ENCODE measurements at places on chromosomes 6 and 20.

- no peak for DNase-seq
Measured at GRCh38 chr6:168746013-168746412, 305.0 kb downstream of the SMOC2 start.

DNA sequence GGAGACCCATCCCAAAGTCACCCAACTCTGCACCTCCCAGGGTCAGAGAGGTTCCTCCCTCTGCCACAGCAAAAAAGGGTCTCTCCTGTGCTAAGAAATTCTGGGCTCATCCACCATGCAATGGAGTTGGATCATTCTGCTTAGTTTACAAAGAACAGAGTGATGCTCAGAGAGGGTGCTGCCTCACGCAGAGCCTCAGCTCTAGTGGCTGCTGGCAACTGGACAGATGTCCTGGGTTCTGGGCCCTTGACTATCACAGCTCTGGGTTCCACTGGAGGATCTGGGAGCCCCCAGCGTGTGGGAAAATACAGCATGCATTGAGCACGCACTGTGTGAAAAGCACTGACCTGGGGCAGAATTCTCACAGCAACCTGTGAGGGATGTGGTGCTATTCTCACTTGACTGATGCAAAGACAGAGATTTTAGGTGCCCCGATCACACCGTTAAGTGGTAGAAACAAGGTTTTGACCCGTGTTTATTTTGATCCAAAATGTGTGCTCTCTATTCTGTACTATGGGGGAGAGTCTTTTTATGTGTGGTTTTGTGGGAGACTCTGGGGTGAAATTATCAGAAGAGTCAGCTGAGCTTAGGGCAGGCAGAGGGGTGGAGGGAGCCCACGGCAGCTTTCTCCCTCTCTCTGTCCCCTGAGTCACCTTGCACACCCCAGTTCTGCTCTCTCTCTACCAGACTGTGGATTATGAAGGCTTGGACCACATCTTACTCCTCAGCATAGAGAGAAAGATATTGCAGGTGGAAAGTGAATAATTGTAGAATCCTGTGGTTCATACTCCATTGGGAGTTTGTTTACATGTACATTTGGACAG, 19.9 kb downstream of the TREML4 start:
- no peak for DNase-seq

- DNase-seq, result no peak
Measured at GRCh38 chr6:11214084-11214833, 18.2 kb downstream of the NEDD9 start.

DNA sequence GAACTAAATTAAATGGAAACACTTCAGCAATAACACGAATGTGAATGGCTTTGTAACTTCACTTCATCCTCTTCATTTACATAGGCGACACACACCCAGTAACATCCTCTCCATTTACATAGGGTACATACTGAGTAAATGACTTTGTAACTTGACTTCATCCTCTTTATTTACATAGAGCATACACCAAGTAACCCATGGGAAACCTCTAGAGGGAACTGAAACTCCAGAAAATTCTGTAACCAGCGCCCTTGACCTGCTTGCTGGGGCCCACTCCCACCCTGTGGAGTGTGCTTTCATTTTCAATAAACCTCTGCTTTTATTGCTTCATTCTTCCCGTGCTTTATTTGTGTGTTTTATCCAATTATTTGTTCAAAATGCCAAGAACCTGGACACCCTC, 81.6 kb upstream of the OPRM1 start:
- no peak for DNase-seq

DNA sequence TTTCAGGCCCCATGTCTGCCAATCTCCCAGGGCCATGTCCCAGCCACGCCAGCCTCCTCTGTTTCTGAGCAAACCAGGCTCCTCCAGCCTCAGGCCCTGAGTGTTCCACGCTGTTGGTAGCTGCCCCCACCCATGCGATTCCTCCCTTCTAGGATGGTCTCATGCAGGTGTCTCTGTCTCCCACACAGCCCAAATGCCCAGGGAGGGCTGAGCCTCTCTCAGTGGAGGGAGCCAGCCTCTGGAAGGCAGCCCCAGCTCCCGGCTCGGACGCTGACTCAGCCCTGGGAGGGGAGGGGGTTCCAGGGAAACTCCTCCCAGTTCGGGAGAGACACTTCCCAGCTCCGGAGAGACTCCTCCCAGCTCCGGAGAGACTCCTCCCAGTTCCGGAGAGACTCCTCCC, 122.9 kb upstream of the AFDN start:
- no peak for DNase-seq

DNA sequence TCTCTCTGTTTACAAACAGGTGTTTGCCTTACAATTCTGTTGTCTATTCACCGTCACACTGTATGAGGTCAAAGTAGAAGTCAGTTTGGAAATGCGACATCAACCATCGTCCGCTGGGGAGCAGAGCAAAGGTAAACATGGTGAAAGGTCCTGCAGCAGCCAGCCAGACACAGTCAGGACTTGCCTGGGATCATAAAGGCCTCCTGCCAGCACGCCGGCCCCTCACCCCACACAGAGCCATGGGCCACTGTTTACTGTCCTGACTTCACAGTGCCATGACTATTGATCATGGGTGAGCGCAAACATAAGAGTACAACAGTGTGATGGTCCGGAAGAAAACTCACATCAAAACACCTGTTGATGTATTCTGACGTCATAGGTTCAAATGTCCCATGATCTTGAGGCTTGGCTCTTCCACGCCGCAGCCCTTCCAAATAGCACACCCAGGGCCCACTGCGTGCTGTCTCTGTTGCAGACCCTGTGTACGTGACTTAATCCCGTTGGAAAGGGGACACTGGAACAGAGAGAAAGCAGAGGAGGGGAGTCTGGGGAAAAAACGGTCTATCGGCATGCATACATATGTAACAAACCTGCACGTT, 16.9 kb upstream of the PPP1R3G start:
- DNase-seq, result no peak

GRCh38 chr6:14885498-14885897, 360.4 kb upstream of the JARID2 start:
- DNase-seq, result no peak

DNA sequence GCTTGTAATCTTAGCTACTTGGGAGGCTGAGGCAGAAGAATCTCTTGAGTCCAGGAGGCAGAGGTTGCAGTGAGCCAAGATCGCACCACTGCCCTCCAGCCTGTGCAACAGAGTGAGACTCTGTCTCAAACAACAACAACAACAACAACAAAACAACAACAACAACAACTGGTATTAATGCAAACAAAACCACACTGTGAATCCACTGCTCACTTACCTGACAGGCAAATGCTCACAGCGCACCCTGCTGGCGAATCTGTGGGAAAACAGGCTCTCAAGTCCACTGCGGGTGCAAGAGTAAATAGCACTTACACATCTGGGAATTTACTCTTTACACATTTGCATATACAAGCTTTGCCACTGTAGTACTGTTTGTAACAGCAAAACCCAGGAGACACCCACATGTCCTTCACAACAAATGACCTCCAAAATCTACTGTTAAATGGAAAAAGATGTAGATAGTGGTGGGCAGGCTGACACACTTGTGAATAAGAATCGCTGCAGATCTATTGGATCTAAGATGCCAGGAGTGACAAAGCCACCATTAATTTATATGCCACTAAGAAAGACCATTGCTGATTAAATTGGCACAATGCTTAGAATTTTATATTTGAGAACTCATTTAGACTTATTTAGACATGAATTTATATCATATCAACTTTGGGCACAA, 29.3 kb downstream of the NSFL1C start:
- peak; percentile 73 for DNase-seq

DNA sequence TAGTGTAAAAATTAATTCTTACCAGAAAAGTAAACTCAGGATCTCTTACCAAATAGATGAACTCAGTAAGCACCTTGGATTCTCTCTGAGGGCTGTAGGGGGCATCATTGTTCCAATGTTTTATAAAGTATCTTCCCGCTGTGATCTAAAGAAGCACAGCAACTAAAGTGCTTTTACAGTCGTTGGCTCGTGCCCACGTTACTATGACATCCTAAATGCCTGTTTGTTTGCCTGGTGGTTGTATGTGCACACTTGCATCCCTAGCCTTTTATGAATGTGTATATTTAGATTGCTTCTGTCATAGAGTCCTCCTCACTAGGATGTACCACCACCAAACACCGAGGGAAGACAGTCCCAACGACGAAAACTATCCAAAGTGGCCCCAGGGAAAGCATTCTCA, 34.5 kb downstream of the SLX4IP start:
- DNase-seq, result no peak

- no peak for DNase-seq
Measured at GRCh38 chr20:3603108-3603507, 60.1 kb downstream of the GFRA4 start.

GRCh38 chr6:155795173-155795796, 339.6 kb upstream of the NOX3 start:
- no peak for DNase-seq

GRCh38 chr20:19022118-19022575, 190.3 kb upstream of the SLC24A3 start:
- no peak for DNase-seq

GRCh38 chr20:5670036-5670536, 80.1 kb upstream of the SHLD1 start:
- DNase-seq, result no peak

GRCh38 chr6:47144306-47144705, 102.2 kb upstream of the ADGRF1 start:
- no peak for DNase-seq

GRCh38 chr6:119483908-119484307, 134.3 kb upstream of the MAN1A1 start:
- DNase-seq, result no peak

- DNase-seq, result peak; percentile 11
Measured at GRCh38 chr20:63441136-63442099, 31.0 kb downstream of the KCNQ2 start.

GRCh38 chr6:110488606-110489190, 12.3 kb upstream of the SLC22A16 start:
- DNase-seq, result no peak

DNA sequence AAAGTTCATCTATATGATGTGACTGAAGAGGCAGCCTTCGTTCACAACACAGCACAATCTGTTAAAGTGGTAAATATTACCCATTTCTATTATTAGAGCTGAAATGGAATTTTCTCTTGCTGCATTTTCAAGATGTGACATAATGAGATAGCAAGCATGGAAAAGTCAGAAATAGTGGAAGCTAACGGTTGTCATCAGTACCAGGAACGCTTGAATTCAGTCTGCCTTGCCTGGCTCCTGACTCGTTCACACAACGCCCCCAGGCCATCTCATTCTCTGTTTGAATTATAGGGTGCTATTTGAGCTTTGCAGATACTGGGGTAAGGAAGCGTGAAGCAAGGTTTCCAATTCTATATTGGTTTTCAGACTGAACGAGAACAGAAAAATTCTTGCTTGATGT, 116.5 kb upstream of the MAP3K7 start:
- DNase-seq, result no peak

DNA sequence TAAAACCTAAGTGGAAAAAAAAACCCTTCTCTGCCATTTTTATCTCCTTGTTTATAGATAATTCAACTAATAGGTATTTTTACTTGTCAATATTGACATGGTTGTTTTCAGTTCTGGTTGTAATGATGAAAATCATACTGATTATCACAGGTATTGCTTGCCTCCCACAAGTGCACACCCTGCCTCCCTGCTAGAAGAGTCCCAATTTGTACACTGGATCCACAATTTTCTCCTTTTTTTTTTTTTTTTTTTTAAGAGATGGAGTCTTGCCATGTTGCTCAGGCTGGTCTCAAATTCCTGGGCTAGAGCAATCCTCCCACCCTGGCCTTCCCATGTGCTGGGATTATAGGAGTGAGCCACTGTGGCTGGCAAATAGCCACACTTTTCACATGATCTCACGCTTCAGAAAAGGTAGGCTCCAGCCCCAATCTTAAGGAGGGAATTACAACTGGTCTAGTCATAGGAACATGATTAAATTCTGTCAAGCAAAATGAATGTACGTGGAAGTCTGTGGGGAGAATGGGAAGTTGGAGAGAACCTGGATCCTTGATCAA, 12.3 kb downstream of the DYNLT2 start:
- no peak for DNase-seq

GRCh38 chr20:52593654-52594053, 378.5 kb upstream of the TSHZ2 start:
- DNase-seq, result no peak

GRCh38 chr6:155429321-155429893, 26.2 kb downstream of the NOX3 start:
- no peak for DNase-seq

DNA sequence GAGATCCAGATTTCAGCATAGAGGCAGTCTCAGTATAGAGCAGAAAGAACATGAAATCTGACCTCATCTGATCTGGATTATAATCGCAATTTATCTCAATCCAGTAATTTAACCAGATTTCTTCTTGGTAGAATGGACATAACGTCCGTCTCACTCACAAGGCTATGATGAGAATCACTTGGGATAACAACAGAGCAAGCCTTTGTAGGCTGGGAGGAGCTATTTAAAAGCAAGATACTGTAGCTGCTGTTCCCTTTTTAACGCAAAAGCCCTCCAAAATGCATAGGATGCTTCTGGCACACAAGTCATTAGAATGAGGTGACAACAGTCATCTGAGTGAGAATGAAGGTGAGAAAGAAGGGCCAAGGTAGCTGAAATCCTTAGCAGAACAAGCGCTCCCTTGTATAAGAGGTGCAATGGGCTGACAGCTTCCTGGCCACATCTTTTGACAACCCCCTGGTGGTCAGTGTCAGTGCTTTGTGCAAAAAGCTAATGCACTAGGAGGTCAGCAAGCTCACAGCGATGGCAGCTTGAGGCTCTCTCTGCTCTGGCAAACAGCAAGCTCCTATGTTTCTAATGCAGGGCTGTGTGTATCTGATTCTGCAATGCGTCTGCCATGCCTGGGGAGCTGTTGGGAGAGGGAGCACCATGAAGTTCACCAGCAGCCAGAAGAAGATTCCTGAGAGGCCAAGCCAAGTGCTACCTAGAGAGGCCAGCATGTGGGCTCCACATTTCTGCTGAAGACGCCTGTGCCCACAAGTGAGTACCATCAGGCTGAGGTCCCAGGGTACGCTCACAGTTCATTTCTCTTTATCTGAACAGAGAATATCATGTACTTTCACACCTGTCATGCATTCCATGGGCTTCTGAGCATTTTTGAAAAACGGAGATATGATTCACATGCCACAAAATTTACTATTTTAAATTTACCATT, 16.2 kb downstream of the METTL24 start:
- DNase-seq, result no peak

- DNase-seq, result peak; percentile 70
Measured at GRCh38 chr20:35490736-35491181, 35.4 kb downstream of the CEP250 start.

- no peak for DNase-seq
Measured at GRCh38 chr6:63806573-63806913, 170.9 kb downstream of the PHF3 start.

- no peak for DNase-seq
Measured at GRCh38 chr20:6802227-6802626, 34.7 kb downstream of the BMP2 start.

- no peak for DNase-seq
Measured at GRCh38 chr6:151018911-151019782, 153.6 kb downstream of the MTHFD1L start.

- no peak for DNase-seq
Measured at GRCh38 chr20:50708845-50709635, 17.7 kb upstream of the RIPOR3 start.

GRCh38 chr6:55872866-55873265, 2.5 kb downstream of the BMP5 start:
- DNase-seq, result no peak
